Glomerular endothelial cell (primary cell): ENCODE measurements at places on chromosomes 4 and X. TPM values are rescaled to one million over a fixed set of nuclear protein-coding genes. Genes with fewer than 3 reads are reported as not detected.

Gene NUDT11
- 4.7 and 6.9 TPM in 2 replicates for total RNA-seq

Gene PCSK1N
- total RNA-seq: 1.5 and 8.9 TPM in 2 replicates

Gene ANK2
- 4.1 and 6.1 TPM in 2 replicates for total RNA-seq

Gene LGI2
- total RNA-seq: 0.05 TPM in 1 of 2 replicates, not detected in the other

Gene EDA
- total RNA-seq: 0.10 and 0.53 TPM in 2 replicates

Gene GLRA2
- total RNA-seq: not detected in 2 replicates

Gene SMR3B
- not detected in 2 replicates for total RNA-seq

Gene DGAT2L6
- not detected in 2 replicates for total RNA-seq

Gene BGN
- 5.9 and 166 TPM in 2 replicates for total RNA-seq

Gene SLC10A6
- not detected in 2 replicates for total RNA-seq

Gene XKRX
- 0.23 TPM in 1 of 2 replicates, not detected in the other for total RNA-seq

Gene SFRP2
- total RNA-seq: not detected in 2 replicates

Gene FAM47A
- total RNA-seq: not detected in 2 replicates

Gene HSPA4L
- 6.0 and 6.9 TPM in 2 replicates for total RNA-seq

Gene RIBC1
- 2.3 TPM in 1 of 2 replicates, not detected in the other for total RNA-seq

Gene RPS6KA6
- 0.29 and 0.34 TPM in 2 replicates for total RNA-seq

Gene CLGN
- 1.2 and 7.6 TPM in 2 replicates for total RNA-seq

Gene CXCL5
- total RNA-seq: 12.0 and 17.5 TPM in 2 replicates

Gene LANCL3
- 0.12 and 0.29 TPM in 2 replicates for total RNA-seq

Gene STK32B
- 25.4 and 29.0 TPM in 2 replicates for total RNA-seq

Gene DDIT4L
- 0.58 and 6.9 TPM in 2 replicates for total RNA-seq

Gene HPSE
- 3.5 and 6.0 TPM in 2 replicates for total RNA-seq

Gene S100P
- not detected in 2 replicates for total RNA-seq

Gene MAGEA4
- total RNA-seq: not detected in 2 replicates

Gene RBPJ
- 27.0 and 28.6 TPM in 2 replicates for total RNA-seq

Gene PPEF2
- total RNA-seq: not detected in 2 replicates

Gene GSX2
- not detected in 2 replicates for total RNA-seq
